Esophagus mucosa (tissue), 1 donor: ENCODE measurements at places on chromosomes 1 and 21. TPM values are rescaled to one million over a fixed set of nuclear protein-coding genes. Genes with fewer than 3 reads are reported as not detected.

Gene A3GALT2
- total RNA-seq, result not detected

Gene CDA
- total RNA-seq, result 97.6 TPM

Gene S100A11
- total RNA-seq, result 2,220 TPM

- no peak for ATAC-seq
Measured at GRCh38 chr1:84069236-84069845, 70.4 kb upstream of the TTLL7 start.

DNA sequence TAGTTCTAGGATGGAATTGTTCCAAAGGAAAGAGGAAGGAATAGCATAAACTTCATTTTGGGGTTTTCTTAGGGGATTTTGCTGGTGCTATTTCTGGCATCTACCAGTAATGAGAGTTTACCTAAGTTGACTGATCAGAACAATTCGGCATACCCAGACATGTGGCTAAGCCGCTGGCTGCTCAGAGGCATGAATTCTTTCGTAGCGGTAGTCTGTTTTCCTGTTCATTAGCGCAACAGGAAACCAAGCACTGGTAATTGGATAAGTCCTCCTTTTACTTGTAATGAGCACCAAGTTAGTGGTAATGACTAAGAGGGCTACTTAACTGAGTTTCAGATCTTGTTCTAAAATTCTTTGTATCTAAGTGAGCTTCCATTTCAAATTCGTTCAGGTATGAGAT is 38.6 kb downstream of the C21orf91 start:
- peak; percentile 42 for ATAC-seq

- ATAC-seq, result no peak
Measured at GRCh38 chr1:214541206-214541605, 10.2 kb downstream of the PTPN14 start.
